ENCODE measurements at places on chromosomes 7 and 10.
A peak's percentile ranks its signal among the peaks of the same experiment; 100 is the strongest.

GRCh38 chr7:1939434-1940401, 269.6 kb downstream of the ELFN1 start:
- no peak for DNase-seq

- peak; percentile 80 for DNase-seq
Observed at GRCh38 chr7:154928136-154929005, 74.6 kb downstream of the PAXIP1 start.

- DNase-seq = no peak
Observed at GRCh38 chr7:11988186-11988585, 156.2 kb upstream of the THSD7A start.

DNA sequence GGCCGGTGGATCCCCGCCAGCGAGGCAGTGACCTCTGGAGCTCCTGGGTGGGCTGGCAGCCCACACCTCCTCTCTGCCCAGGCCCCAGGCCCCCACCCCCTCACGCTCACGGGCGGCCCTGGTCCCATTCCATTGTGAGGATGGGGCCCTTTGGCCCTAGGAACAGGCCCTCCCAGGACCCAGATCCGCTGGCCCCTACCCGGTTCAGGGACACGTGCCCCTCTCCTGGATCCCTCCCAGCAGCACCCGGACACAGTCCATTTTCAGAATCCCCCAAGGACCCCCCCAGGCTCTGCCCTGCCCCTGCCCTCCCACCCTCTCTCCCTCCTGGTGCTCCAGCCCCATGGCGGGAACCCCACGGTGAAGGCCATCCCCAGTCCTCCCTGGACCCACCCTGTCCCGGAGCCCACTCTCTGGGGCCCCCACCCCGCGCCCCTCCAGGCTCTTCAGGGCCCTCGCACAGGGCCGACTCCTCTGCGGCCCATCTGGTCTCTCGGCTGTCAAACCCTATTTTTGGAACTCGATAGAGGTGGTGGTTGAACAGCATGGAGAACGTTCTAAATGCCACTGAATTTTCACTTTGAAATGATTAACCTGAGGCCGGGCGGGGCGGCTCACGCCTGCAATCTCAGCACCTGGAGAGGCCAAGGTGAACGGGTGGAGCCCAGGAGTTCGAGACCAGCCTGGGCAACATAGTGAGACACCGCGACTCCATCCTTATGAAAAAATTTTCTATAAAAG, 8.1 kb downstream of the ADAP1 start:
- no peak for DNase-seq

DNA sequence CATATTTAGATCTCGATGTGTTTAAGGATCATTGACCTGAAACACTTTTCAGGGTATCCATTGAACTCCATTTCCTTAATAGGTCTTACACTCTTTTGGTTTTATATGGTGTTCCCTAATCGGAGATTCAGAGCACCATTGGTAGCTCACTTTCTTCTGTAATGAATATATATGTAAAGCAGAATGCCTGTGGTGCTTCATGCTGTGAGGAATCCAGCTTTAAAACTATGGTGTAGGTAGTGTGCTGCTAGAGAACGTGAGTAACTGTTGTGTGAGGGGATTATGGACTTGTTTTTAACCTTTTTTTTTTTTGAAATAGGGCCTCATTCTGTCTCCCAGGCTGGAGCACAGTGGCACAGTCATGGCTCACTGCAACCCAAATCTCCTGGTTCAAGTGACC, 376.9 kb upstream of the LRGUK start:
- DNase-seq = no peak

GRCh38 chr10:131576341-131577177, 265.0 kb upstream of the TCERG1L start:
- DNase-seq = no peak

DNA sequence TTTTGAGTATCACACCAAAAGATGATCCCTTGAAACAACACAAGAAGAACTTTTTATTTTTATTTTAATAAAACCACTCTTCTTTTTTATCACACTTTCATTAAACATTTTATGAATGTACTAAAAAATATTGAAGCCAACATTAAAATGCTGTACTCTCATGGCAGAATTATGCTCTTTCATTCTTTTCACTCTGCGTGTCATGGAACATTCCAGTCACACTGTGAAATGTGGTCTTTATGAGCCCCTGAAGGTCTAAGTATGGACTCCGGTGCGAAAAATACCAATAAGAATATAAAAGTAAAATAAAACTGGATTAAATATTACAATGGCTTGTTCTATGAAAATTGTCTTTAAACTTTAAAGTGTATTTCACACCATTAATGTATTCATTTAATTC, 148.4 kb downstream of the TMEM26 start:
- DNase-seq = no peak
